Caki2 (cell line): ENCODE measurements at places on chromosomes 2 and 18.
A peak's percentile ranks its signal among the peaks of the same experiment; 100 is the strongest.

- DNase-seq = peak; percentile 22
Observed at GRCh38 chr2:7119132-7119835, 202.1 kb downstream of the RNF144A start.

DNA sequence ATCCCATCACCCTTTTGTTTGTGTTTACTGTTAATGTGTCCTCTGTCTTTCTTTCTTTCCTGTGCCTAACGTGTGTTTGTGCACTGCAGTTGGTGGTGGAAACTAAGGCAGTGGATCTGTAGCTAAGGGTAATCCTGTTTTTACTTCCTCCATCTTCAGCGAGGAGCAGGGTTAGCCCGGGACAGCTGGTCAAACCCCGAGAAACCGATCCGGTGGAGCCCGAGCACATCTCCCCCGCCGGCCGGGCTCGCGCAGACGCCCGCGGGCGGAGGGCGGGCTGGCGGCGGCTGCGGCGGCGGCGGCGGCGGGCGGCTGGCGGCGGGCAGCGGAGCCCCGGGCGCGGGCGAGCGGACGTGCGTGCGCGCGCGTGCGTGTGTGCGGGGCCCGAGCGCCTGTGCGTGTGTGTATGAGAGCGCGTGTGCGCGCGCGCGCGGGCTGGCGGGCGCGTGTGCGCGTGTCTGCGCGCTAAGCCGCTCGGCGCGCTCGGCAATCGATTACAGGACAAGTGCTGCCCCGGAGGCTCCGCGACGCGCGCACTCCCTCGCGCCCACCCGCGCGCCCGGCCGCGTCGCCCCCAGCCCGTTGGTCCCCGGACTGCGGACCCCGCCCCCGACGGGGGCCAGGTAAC lies at the start of gene IKZF2:
TSS of gene IKZF2 (minus strand) at position 176 of the 628 bp plus-strand sequence. CDS start 2,983 bp downstream, outside the sequence.
- peak; percentile 65 for DNase-seq

DNA sequence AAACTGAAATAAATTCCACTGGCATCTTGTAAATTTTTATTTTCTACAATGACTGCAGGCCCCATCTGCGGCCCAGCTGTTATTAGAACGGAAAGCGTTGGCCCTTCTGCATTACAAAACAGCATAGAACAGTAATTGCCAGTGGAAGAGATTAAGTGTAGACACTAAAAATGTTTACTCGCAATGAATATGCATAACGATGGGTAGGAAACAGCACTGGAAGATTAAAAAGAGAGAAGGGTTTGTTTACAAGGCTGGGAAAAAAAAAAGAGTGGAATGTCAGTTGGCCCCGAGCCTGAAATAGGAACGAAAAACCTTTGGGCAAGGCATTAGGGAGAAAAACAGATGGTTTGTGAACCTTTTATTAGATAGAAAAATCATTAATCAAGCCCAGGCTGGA lies 275.9 kb upstream of the TCF4 start:
- DNase-seq = no peak

DNA sequence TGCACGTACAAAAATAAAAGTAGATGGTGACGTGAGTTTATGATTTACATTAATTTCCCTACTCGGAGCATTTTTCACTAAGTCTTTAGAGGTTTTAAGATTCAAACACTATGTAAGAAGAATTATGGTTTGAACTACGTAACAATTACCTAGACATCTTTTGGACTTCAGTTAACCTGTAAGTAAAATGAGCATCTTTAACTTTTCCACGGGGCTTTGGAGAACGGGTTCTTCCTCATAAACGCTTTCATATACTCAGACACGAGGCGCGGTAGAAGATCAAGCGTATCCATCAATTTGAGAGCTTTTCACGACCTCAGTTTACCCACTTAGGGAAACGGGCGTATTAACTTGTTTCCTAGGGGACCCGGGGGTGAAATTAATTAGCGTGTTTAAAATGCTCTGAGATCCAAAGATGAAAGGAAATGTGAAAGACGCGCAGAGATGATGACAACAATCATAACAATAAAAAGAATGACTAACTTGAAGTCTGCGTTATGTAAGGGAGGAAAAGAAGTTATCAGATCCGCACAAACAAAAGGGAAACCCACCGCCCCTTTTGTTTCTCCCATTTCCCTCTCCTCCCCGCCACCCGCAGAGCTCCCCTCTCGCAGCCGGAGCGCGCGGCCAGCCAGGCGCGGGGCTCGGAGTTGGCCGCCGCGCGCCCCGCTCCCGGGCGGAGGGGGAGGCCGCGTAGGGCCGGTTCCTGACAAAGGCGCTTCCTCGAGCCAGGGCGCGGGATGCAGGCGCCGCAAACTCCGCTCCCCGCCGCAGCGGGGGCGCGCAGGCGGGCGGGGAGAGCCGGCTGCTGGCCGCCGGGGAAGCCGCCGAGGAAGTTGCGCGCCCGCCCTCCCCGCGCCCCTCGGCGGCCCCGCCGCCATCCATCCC lies 807 bp downstream of the PELI1 start:
- DNase-seq = peak; percentile 48

DNA sequence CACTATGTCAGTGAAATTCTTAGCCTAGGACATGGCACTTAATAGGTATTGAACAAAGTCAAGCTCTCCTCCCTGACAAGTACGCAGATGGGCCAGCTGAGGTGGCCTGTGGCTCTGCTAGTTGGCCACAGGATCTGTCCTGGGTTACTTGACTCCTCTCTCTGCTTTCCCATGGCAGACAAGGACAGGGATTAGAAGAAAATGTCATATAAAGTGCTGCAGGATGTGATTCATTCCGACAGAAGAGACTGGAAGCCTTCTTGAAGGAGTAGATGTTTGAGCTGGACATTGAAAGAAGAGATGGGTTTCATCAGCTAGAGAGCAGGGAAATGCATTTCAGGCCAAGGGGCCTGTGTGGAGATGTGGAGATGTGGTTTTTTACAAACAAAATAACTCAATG lies 46.7 kb downstream of the SMAD7 start:
- DNase-seq = no peak

DNA sequence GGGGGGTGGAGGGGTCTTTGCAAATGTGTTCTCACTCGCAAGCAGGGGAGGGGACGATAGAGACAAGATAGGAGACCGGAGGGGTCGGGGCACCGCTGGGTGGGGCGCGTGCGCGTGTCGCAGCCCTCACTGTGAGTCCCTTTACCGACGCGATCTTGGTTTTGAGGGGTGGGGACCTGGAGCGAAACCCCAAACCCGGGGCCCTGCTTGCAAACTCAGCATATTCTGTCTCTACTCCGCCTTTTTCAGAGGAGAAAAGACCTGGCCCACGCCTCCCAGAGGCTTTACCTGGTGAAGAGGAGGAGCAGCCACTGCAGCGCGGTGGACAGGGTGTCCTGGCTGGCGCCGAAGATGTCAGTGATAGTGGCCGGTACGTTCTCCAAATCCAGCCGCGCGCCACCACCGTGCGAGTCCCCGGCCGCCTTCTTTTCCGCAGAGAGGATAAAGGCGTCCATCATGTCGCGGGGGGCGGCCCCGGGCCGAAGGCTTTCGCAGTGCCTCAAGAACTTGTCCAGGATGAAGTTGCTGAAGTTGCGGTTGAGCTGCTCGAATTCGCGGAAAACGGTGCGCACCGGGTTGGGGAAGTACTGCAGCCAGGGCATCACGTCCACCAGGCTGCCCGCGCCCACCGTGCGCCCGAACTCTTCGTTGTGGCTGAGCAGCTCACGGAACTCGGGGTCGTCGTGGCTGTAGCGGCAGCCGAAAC lies 1.7 kb downstream of the CYP1B1 start:
- DNase-seq = no peak

- DNase-seq = no peak
Observed at GRCh38 chr2:49836017-49836416, 681.7 kb upstream of the FSHR start.

DNA sequence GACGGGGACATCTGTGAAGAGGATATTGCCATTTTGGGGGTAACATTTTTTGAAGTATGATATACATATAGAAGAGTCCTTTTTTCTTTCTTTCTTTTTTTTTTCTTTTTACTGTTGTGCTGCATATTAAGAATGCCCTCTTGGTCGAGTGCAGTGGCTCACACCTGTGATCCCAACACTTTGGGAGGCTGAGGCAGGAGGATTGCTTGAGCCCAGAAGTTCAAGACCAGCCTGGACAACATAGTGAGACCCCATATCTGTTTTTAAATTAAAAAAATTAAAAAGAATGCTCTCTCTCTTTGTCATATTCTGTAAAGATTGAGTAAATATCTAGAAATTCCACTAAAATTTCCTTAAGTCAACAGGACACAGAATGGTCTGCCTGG lies 3.6 kb downstream of the SH2D6 start:
- DNase-seq = no peak

GRCh38 chr18:12005538-12006487 lies 24.5 kb downstream of the IMPA2 start:
- DNase-seq = peak; percentile 84

DNA sequence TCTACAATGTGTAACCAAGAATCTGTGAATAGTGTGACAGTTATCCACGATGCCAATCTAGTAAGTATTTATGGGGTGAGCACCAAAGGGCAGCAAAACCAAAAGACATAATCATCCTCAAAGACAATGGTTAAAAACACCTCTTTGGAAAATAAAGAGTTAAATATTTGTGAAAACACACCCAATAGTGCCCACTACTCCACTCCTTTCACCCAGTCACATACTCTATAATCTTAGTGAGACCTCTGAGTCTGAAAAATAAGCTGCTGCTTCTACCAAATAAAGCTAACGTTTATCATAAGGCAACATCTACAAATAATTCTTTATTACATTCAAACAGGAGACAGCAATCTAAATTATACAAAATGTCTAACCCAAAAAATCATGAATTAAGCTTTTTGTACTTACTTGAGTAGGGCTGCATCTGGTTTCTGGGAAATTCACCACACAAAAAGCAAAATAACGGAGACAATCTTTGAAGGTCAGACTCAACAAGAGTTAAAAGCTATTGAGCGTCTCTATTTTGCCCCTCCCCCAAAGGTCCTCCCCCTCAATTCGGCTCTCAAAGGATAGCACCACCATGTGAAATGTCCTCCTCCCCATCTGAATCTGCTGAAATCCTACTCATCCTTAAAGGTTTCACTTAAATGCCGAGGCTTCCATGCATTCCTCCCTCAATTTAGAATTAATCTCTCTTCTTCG lies 2.0 kb downstream of the RAPH1 start:
- peak; percentile 16 for DNase-seq

GRCh38 chr18:56431551-56431950 lies 206.8 kb downstream of the TXNL1 start:
- DNase-seq = no peak

DNA sequence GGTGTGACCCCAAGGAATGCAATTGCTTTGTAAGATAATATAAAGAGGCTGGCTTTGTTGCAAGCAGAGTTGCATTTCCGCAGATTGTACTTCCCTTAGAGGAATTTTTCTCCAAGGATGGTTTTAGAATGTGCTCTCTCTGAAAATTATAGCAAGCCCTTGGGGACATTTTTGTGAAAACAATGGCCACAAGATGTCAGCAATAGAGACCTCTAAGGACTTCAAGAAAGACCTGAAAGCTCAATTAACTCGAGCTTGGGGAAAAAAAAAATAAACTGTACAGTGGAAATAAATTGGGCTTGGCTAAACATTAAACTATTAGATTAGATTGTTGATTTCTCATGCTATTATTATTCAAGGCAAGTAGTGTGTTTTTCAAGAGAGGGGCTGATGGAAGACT lies 81.3 kb upstream of the KYNU start:
- DNase-seq = no peak

- peak; percentile 41 for DNase-seq
Observed at GRCh38 chr2:233676046-233676445, 4.3 kb downstream of the UGT1A9 start.

- DNase-seq = no peak
Observed at GRCh38 chr2:154692927-154693326, 5.6 kb upstream of the KCNJ3 start.

DNA sequence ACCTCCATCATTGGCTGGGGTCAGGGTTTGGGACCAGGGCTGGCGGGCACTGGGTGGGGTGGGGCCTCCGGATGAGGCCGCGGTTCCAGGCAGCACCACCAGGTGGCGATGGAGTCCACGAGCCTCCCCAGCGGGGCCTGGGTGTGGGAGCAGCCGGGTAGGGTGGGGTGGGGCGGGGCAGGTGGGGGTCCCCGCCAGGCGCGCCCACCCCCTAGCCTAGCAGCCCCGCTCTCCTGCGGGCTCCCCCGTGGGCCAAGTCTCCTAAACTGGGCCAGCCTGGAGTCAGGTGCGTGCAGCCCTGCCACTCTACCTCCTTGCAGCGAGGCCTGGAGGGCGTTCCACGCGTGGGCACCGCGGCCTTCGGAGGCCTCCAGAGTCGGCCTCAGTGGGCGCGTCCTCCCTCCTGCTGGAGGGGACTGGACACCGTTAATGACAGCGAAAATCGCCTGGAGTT lies 187.5 kb downstream of the TWIST2 start:
- no peak for DNase-seq

DNA sequence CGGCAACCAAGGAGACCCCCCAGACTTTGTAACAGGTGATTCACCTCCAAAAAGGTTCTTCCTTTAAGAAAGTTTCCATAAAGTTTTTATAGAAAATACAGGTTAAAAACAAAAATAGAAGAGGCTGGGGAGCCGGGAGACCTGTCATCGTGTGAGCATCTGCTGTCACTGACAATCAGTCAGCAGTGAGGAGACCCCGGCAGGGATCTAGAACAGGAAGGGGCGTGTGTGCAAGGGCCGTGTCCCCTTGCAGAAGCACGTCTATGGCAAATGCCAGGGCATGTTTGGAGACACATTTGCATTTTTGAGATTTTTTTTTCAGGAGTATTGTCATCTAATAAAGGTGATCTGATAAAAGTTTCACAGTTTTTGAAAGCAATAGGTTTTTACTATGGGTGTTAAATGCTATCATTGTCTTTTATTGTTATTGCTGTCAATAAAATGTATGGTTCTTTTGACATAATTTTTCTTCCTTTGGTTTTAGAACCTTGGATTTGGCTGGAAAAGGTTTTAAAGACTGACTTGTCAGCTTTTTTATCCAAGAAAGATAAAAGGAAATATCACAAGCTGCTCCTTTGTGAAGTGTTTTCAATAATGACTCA lies 52.1 kb downstream of the MTCL1 start:
- no peak for DNase-seq

- DNase-seq = no peak
Observed at GRCh38 chr2:239881561-239882320, 143.4 kb downstream of the NDUFA10 start.

DNA sequence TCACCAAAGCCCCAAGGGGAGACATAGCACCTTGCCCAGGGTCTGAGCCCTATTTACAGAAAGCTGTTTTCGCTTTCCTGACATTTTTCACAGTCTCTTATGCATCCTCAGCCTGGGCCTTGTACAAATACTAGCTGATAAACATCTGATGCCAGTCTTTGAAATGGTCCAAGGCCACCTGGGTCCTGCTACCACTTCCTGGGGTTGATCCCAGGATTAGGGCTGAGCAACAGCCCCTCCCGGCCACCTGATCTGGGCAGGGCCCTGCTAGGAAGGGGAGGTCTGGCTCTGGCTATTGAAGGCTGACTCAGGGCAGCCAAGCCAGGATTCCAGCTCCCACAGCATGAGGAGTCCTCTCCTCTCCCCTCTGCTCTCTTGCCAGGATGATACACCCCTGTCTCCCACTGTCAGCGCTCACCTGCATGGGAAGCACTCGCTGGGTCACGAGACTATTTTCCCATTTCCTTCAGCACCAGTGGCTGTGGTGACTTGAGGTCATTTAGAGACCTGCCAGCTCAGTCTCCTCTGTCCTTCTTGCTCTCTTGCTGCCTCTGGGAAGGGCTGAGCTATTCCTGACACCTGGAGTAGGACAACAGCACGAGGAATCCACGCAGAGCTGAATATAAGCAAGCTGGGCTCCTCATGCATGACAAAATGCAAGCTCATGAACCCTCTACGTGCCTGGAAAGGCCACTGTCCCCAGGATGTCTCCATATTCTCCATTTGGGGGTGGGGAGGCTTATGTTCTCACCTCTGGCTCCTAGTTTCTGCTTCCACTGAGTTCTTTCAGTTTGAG lies 53.0 kb upstream of the LGALSL start:
- peak; percentile 66 for DNase-seq

- DNase-seq = no peak
Observed at GRCh38 chr2:100216015-100216414, 73.6 kb upstream of the AFF3 start.
